MM.1S (cell line): ENCODE measurements at places on chromosomes 16 and 17.

DNA sequence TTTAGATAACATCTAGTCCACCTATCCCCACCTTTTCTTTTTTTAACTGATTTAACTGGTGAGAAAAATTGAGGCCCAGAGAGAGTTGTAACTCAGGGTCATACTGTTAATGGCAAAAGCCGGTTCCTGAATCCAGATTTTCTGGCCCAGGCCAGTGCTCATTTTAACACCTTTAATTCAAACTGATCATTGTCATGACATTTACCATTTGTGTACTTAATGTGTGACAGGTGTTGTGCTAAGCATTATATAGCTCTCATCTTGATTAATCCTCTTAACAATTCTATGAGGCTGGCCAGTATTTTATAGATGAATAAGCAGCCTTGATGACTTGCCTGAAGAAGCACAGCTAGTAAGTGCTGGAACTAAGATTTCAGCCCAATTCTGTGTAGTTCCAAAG, 14.4 kb downstream of the RHOT1 start:
- DNase-seq = no peak

GRCh38 chr16:78246559-78246958, 147.1 kb downstream of the WWOX start:
- DNase-seq = no peak

GRCh38 chr16:1809281-1809801, 15.8 kb upstream of the IGFALS start:
- no peak for DNase-seq

DNA sequence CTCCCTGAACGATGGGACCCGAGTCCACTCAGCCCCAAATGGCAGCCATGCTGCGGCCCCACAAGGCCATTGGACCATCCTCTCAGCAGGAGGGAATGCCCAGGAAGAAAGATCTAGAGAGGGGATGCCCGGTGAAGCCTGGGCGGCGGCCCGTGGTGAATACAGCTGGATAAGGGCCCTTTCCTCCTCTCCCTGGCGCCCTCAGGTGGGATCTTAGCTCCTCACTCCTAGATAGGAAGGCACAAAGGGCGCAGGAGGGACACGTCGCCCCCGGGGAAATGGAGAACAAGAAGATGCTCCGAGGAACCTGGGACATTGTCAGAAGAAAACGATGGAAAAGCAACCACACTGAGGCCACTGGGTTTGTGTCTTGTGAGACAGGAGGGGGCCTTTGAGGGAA, 2.5 kb downstream of the CD300C start:
- no peak for DNase-seq

GRCh38 chr16:89697616-89698331, 3.7 kb downstream of the SPATA2L start:
- no peak for DNase-seq

- no peak for DNase-seq
Observed at GRCh38 chr16:8866884-8867215, 2.0 kb downstream of the CARHSP1 start.

DNA sequence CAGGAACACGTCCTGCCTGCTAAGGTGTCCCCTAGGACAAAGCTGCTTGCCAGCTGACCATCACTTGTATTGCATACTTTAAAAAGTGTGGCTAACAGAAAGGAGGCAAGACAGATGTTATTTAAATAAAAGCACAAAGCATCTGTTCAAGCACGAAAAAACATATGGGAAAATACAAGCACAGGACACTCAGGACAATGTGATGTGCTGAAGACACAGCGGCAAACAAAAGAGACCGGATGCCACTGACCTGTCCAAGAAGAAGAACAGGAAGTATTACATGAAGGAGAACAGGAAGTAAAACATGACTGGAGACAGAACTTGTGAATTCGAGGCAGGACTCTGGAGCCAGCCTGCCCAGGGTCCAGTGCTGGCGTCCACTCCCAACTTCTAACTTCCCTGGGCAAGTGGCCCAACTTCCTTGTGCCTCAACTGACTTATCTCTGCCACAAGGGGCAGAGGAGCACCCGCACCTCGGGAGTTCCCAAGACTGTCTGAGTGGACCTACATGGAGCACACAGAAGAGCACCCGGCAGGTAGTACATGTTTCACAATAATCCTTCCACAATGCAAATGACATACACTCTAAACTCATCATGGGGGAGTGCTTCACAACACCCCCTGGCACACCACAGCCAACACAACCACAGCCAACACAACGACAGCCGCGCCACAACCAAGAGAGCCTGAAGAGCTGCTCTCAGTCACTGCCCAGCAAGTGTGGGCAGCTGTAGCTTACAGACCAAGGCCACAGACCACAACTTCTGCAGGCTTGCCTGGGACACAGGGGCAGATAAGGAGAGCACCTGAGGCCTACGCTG, 36.6 kb downstream of the ANKRD11 start:
- no peak for DNase-seq
